ENCODE measurements at places on chromosomes 5 and 9.

DNA sequence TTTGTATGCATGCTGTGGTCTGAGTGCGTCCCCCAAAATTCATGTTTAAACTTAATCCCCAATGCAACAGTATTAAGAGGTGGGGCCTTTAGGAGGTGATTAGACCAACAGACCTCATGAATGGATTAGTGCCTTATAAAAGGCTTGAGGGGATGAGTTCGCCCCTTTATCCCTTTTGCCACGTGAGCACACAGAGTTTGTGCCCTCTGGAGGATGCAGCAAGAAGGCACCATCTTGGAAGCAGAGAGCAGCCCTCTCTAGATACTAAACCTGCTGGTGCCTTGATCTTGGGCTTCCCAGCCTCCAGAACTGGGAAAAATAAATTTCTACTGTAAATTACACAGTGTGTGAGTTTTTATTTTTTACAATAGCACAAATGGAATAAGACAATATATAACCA is 177.1 kb upstream of the SPRY4 start:
- DNase-seq: no peak

DNA sequence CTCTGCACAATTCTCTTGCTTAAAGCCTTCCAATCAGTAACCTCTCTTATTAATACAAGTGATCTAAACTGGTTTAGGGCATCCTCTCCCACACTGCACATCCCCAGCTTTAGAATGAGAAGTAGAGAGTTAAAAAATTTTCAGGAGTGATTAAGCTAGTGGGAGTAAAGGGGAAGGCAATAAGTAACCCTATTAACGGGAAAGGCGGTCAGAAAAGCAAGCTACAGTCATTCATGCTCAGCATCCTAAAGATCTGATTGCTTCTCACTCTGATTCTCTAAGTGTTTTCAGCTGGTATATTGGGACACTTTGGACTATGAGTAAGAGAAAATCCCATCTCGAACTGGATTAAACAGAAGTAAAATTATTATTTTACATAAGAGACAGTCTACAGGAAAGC is 15.8 kb downstream of the CDH6 start:
- no peak for DNase-seq

GRCh38 chr5:1468247-1468612 is 23.0 kb upstream of the SLC6A3 start:
- DNase-seq: peak; percentile 15

DNA sequence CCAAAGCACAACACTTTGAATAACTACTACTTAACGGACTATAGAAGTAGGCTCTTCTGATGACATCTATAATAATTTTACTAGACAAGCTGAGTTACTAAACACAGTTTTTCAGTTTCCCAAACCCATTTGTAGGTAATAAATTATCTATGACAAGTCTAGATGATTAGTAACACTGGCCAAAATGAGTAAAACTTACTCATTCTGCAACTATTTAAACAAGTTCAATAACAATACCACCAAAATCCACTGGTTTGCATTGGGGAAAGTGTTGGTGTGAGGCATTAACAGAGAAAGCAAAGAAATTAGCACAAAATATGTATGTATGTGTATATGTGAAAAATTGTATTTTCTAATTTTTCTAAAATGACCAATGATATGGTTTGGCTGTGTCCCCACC is 119.3 kb downstream of the NR2F1-AS1 start:
- peak; percentile 51 for DNase-seq

DNA sequence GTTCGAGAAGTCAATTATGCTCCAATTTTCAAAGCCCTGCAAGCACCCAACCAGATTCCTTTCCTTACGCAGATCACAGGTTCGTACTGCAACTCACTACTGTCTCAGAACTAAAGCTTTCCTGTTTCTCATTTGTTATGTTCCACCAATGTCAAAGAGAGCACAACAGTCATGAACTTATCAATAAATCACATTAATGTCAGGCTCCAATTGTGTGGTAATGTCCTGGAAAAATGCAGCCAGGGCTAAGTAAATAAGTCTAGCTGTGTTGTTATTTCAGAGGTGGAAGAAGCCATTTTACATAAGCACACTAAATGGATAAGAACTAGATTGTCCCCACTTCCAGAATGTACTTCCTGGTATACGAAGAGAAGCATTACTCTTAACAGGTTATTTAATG is 488.6 kb upstream of the PTGER4 start:
- no peak for DNase-seq

DNA sequence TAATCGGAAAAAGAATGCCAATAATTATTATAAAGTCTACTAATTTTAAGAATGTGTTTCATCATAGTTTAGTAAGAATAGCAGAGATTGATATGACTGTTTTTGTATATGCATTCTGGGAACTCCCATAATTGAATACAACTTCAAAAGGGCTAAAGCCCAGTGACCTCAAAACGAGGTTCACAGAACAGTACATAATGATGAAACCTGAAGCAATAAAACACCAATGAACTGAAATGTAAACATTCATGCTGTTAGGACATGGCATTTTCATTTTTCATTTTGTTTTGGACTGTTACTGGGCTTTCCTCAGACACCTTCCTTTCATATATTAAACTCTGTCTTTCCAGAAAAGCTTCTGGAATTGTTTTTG is 684 bp upstream of the JMY start:
- DNase-seq: peak; percentile 69

DNA sequence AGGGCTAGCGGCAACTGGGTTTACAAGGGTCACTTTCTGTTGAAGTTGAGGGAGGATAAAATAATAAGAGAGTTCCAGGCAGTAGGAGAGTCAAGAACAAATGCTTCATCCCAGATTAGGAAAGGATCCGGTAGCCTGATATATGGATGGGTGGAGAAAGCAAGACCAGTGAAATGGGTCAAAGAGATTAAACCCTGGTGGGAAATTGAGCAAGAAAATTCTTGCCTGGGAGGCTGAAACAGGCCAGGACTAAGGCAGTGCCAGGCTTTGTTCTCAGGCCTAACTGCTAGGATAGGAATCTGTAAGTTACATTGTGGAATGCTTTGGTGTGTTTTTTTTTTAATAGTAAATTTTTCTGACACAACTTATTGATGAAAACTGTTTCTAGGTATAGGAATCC is 257.4 kb upstream of the RFX3 start:
- peak; percentile 35 for DNase-seq

DNA sequence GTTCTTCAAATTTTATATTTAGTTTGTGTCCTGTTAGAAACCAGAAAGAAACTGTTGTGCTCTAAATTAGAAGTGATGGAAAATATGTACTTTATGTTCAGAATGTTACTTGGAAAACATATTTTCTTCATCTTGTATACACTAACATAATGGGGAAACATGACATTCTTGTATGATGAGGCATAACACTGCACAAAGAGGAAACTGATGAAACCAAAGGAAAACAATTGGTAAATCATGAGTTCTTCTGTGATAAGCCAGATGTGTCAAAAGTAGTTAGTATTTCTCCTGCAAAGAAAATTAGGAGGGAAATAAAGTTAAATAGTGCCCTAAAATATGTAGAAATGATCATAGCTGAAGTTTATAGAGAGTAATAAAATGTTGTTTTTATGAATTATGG is 111.1 kb upstream of the FBN2 start:
- peak; percentile 20 for DNase-seq

DNA sequence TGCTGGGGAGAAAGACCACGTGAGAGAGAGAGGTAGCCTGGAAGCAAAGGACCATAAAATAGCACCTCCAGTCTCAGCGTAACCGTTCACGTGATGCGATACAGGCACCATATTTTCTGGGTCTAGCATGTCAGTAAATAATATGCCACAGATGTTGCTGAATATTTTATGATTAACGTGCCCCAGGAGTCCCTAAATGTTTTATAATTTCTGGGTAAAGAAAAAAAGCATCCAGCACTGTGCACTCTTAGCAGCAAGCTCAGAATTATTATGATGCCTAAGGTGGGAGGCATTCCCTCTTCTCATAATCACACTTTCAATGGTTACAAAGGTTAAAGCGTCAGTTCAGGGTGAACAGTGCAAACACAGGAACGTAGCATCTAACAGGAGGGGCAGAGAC is 121.8 kb downstream of the CAVIN4 start:
- no peak for DNase-seq

- peak; percentile 12 for DNase-seq
Measured at GRCh38 chr9:95268681-95269080, 48.8 kb downstream of the FANCC start.

DNA sequence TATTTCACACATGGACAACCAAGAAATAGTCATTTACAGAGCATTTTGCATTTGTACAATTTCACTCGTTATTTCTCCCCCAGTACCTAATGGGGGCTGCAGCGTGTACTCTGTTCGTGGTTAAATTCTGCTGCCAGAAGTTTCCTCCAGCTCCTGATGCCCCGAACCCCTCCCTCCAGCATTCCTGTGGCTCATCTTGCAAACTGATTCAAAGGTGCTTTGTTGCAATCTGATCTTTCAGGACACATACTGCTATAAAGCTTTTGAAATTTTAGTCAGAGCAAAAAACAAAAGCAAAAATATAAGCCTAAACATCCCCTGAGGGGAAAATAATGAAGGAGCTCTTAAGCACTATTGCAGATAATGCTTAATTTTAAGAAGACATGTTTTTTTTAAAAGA is 27.7 kb downstream of the UBLCP1 start:
- DNase-seq: peak; percentile 7

DNA sequence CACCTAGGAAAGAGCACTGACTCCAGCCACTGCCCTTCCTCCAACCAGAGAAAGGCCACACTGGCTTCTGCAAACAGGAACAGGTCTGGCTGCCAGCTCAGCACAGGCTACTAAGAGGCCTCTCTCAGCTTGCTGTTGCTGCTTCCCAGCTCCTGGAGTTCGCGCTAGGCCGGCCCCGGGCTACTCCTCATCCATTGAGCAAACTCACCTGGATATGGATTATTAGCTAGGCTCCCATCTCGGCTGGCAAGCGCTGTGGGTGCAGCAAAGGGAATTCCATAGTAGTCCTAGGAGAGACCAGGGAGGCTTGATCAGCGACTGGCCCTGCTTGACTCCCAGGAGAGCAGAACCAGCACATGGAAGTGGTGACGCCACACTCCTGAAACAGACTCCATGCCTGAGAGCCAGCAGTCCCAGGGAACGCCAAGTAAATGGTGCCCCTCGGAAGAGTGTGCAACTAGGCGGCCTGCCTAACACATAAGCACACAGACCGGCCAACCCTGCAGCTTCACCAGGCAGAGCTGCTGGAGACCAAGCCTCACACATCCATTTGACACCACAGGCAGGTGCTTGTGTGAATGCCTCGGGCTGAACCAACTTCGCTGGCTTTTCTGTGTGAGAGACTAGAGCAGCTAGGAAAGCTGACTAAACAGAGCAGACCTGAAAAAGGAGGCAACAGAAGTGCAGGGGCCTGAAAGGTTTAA is 107.2 kb downstream of the UBE2R2 start:
- no peak for DNase-seq

- DNase-seq: no peak
Measured at GRCh38 chr5:67290655-67291054, 94.1 kb upstream of the CD180 start.

GRCh38 chr9:94643741-94644140 is 4.4 kb upstream of the FBP1 start:
- no peak for DNase-seq

GRCh38 chr5:77658662-77659061 is 20.1 kb upstream of the OTP start:
- DNase-seq: no peak

- DNase-seq: no peak
Measured at GRCh38 chr5:33675958-33676464, 215.8 kb downstream of the ADAMTS12 start.

DNA sequence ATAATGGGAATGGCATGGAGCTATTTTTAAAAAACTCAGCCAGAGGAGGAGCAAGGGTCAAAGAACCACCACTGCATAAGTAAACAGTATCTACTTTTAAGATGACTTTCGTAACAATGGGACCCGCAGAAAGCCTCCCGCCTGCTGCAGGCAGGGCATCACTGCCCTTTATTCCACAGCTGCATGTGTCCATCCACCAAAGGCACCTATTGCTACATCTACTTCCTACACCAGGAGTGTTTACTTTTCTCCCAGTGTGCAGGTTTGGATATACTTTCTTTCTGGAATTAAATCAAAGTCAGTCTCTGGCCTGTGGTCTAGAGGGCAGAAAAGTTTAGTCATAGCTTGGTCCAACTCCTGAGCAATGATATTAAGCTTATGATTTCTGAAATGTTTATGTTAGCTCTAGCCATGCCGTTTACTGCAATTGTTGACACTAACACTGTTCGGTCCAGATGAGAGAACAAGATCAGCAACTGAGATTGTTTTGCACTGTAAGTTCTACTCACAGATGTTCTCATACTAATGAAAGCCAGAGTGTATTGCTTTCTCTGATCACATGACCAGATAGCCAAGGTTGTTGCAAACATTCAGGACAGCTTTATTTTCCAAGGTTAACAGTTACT is 391.5 kb downstream of the FGF10 start:
- DNase-seq: no peak

GRCh38 chr9:21835121-21835520 is 32.7 kb downstream of the MTAP start:
- DNase-seq: no peak

GRCh38 chr5:92635001-92635461 is 946.0 kb downstream of the NR2F1-AS1 start:
- no peak for DNase-seq

DNA sequence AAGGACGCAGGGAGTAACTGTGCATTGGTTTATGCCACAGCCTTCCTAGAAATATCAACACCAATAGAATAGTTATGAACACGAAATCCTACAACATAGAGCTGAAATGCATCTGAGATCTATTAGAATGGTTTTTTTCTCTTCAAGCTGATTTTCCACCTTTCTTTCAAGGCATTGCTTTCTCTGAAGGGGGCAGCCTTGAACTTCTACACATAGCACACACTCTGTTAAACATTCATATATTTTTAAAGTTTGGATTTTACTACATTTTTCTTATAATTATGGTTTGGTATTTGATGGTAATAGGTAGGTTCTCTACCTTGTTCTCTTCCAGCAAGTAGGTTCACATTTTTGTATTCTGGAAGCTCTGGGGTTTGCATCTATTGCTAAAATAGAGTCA is 661.8 kb downstream of the SEMA5A start:
- no peak for DNase-seq

GRCh38 chr5:26757941-26758340 is 280.4 kb downstream of the CDH9 start:
- DNase-seq: no peak

GRCh38 chr9:114460513-114461199 is 44.6 kb downstream of the WHRN start:
- no peak for DNase-seq

DNA sequence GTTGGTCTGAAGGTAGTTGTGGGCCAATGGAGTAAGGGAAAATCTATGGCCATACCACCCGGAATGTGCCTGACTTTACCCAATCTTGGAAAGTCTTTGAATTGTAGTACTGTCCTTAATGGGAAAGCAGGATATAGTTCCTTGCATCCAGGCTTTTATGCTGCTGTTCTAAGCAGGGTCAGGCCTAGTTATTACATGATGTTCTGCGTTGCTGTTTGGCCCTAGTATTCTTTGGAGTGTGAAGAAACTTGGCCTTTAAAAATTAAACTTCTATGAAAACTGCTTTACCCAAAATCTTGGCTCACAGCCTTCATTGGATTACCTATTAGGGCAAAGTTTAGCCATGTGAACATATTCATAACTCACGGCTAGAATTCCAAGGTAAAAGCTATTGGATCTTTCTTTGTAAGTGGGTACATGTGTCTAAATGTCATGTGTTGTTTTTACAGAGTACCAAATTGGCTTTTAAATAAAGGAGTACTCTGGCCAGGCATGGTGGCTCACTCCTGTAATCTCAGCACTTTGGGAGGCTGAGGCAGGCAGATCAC is 211.1 kb downstream of the DTWD2 start:
- no peak for DNase-seq

- no peak for DNase-seq
Measured at GRCh38 chr9:134678206-134678605, 36.6 kb downstream of the COL5A1 start.

Data from AG10803 (cell line).